Esophagus squamous epithelium (tissue), 5 donors: ENCODE measurements at places on chromosomes 6 and 20.

GRCh38 chr20:19823216-19823615 lies 65.2 kb downstream of the RIN2 start:
- no peak for DNase-seq

GRCh38 chr6:15770347-15771143 lies 107.7 kb upstream of the DTNBP1 start:
- DNase-seq, result no peak

DNA sequence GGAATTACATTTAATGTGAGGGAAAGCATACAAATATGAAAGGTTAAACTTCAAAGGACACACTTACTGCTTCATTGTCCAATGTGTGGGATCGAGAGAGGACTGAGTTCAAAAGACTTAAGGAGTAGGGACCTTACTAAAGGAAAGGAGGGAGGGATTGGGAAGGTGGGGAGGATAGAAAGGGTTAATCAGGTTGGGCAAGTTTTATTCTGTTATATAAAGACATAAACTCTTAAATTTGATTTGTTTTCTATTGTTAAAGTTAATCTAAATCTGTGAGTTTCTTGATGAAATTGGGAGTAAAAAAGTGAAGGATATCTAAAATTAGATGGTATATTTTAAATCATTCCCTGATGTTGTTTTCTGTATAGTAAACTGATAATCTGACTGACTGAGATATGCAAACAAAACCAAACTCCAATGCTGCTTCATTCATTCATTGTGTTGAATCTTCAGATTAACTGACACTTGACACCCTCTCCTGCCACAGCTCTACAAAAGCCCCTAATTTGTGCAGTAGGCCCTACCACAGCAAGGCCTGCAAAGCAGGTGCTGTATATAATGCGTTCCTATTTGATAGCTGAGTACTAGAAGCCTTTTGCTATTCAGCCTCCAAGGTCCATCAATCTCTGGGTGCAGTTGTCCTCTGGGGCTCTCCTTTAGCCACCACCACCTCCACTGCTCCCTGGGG lies 1.3 kb upstream of the UBE2J1 start:
- DNase-seq, result no peak

DNA sequence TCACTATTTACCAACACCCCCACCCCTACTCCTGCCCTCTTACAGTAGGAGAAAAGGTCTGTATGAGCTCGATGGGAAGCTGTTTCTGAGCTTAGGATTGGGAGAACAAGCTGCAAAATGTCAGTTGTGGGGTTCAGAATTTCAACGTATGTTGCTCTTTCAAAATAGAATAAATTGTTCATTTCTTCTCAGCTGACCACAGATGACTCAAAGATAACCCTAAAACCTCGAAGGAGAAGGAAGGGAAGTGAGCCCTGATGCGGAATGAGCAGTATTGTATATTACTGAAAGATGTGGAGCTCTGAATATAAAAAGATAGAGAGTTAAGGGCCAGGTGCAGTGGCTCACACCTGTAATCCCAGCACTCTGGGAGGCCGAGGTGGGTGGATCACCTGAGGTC lies 35.9 kb upstream of the MYLIP start:
- DNase-seq, result no peak

GRCh38 chr6:39059496-39060310 lies 11.1 kb downstream of the GLP1R start:
- DNase-seq, result no peak

DNA sequence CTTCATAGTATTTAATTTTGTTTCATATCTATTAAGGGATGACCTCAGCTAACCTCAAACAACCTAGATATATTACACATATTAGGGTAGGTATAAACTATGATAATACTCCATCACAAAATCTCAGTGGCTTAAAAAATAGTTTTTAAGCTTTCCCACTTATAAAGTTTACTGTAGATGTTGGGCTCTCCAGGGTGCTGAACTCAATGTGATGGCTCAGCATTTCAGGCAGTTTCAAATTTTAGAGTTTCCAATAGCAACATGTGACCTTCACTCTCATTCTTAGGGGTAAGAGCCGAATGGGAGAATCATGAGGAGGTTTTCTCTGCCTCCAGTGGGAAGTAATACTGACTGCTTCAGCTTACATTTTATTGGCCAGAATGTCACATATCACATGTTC lies 357.3 kb downstream of the MEI4 start:
- DNase-seq, result no peak
